Hematopoietic multipotent progenitor cell treated with erythropoietin and hydrocortisone succinate and interleukin-3 and kit ligand, for 8 days (in vitro differentiated cells): ENCODE measurements at places on chromosomes 1 and 21.

DNA sequence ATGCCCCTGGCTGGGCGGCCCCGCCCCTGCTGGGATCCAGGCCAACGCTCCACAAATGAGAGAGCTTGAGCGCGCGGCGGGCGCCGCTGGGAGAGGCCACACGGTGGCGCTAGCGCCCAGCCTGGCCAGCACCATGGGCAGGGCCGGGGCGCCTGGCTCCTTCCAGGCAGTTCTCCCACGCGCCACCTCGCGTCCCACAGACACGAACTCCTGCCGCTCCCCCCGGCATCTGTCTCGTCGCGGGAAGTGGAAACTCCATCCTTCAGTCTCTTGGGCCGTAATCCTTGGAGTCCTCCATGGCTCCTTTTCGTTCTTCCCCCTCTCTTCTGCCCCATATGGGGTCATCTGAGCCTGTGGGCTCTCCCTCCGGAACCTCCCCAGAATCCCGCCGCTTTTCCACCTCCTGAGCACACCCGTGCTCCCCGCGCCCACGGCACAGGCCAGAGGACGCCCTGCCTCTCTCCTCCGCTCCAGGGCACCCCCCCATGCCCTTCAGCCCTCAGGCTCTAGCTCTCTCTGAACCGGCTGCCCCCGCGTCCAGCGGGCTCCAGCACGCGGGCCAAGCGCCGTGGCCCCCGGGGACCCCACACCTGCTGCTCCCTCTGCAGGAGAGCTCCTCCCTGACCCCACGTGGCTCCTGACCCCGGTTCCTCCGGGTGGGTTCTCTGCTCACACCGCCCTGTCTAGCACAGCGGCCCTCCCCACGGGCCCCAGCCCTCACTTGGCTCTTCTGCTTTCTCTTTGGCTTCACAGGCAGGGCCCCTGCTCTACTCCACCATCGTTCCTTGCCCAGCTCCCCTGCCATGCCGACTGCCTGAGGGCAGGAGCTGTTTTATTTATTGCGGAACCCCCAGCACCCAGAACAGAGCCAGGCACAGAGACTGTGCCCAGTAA, 31.9 kb upstream of the EDN2 start:
- DNase-seq, result peak; percentile 72

GRCh38 chr1:117589544-117589943, 16.3 kb upstream of the TENT5C start:
- DNase-seq, result no peak

DNA sequence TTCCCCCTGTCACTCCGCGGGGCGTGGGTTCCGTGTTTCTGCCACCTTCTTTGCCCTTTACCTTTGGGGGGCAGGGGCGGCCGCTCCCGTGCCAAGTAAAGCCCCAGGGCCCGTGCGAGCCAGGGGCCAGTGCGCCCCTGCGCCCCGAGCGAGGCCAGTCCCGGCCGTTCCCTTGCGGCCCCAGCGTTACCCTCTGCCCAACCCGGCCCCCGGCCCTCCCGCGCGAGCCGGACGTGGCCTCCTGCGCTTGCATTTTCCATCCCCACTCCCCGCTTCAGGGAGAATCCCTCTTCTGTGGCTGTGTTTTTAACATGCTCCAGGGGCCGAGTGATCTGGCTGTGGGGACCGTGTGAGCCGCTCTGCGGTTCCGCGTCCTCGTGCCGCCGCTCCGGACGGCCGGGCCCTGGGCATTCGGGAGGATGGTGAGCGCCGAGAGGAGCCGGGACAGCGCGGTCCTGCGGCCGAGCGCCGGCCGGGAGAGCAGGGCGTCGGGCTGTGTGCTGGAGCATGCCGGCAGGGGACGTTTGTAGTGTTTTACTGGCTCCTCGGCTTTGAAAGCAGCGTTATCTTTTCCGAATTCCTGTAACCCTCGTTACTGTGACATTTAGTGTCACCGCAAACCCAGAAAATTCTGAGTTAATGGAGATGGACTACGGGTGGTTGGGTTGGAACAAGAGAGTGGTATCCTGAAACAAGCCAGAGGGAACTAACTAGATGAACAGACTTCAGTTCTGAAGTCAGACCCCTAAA, 1.0 kb downstream of the GALNT2 start:
- DNase-seq, result peak; percentile 44

GRCh38 chr1:53061123-53061858, 722 bp upstream of the PODN start:
- no peak for DNase-seq

DNA sequence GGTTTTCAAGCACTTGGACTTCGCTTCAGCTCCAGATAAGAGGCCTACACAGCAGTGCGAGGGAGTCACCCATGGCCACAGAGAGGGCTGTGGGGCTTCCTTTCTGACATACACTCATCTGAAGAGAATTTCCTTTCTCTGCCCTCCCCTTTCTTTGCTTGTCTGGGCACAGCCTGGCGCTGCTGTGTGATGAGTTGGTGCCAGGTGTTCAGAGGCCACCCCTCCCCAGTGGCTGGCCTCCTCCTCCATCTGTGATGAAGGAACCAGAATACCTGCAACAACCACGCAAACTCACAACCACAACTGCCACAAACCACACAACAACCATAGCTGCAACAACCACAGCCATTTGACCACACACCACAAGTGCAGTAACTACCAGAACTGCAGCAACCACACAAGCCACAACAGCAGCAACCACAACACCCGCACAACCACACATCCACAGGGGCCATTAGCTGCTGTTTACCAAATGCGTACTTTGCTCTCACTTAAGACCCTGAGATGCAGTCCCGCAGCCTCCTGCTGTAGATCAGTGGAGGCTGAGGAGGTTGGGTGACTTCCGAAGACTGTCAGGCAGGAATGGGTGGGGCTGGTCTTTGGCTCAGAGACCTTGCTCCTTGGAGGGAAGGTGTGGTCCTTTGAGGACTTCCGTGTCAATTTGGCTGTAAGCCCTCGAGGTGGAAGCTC, 71.1 kb downstream of the IER5 start:
- DNase-seq, result no peak
